ENCODE measurements at places on chromosomes 11 and 22. TPM values are rescaled to one million over a fixed set of nuclear protein-coding genes. Genes with fewer than 3 reads are reported as not detected.

DNA sequence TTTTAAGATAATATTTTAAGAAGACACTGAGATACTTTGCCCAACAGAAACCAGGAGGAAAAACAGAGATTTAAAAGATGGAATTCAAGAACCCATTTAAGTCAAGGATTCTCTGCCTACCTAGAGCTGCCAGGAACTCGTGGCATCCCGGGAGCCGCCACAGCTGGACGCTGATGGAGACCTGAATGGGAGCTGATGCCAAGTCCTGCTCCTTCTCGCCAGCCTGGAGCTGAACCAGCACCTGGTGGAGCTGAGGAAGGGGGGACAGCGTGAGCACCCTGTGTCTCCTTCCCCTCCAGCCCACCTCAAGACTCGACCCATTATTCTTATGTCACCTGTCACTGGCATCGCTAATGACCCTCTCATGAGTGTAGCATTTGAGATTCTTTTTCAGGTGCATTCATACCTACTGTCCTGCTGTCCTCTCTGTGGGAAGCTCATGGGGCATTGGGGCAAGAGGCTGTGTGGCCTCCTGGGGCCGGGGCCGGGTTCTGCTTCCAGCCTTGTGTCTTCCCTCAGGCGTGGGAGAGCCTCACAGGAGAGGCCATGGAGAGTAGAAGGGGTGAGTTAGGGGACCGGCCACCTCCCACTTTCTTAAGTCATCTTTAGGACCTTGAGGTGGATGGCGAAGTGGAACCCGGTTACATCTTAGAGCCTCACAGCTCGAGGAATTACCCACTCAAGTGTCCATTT, 70.8 kb upstream of the PITPNB start:
- no peak for DNase-seq

DNA sequence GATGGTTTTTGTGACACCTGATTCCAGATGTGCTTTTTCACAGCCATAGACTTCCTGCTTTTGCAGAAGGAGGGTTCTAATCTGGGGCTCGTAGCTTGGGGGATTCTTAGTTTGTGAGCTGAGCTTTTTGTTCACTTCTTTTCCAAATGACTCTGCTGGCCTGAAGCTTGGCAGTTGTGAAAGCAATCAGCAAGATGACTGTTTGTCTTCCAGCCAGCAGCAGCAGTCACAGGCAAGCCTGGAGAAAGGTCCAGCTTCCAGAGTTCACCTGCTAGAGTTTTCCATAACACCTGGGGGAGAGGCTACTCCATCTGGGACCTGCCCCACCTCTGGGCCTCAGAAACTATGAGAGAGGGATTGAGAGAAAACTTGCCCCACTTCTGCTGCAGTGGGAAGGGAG, 4.1 kb downstream of the MARK2 start:
- no peak for DNase-seq

GRCh38 chr22:24421428-24421931, 5.9 kb upstream of the ADORA2A start:
- peak; percentile 49 for DNase-seq

- DNase-seq: no peak
Measured at GRCh38 chr11:46450846-46451477, 59.4 kb upstream of the CHRM4 start.

DNA sequence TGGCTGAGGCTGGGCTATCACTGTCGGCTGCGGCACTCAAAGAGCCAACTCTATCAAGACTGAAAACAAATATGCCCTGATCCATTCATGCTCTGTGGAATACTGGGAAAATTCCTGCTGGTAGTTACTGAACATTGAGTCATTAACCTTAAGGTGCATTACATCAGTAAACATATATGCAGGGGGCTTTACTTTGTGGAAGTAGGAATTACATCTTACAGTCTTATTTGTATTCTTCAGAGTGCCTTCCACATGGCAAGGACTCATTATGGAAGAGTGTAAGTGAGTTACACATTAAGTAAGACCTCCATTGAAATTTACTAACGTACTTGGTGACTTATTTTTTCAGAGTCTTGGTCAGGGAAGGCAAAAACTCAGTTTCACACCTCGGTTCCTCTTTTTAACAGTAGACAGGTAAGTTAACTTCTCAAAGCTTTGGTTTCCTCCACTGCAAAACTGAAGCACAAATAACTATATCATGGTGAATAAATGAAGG, 4.5 kb downstream of the OR5B21 start:
- DNase-seq: no peak

- DNase-seq: no peak
Measured at GRCh38 chr11:44870615-44871176, 80.0 kb downstream of the TP53I11 start.

DNA sequence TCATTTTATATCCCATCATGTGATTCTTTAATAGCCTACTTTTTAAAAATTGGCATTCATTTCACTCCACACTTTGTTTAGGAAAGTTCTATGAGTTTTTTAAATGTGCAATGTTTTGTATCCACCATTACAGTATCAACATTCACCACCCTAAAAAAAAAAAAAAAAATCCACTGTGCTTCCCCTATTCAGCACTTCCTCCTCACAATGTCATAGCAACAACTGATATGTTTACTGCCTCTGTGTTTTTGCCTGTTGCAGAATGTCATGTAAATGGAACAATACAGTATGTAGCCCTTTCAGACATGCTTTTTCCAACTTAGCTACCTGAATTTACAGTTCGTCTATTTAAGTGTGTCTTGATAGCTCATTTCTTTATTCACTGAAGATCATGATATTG, 754.2 kb downstream of the FAM181B start:
- no peak for DNase-seq

DNA sequence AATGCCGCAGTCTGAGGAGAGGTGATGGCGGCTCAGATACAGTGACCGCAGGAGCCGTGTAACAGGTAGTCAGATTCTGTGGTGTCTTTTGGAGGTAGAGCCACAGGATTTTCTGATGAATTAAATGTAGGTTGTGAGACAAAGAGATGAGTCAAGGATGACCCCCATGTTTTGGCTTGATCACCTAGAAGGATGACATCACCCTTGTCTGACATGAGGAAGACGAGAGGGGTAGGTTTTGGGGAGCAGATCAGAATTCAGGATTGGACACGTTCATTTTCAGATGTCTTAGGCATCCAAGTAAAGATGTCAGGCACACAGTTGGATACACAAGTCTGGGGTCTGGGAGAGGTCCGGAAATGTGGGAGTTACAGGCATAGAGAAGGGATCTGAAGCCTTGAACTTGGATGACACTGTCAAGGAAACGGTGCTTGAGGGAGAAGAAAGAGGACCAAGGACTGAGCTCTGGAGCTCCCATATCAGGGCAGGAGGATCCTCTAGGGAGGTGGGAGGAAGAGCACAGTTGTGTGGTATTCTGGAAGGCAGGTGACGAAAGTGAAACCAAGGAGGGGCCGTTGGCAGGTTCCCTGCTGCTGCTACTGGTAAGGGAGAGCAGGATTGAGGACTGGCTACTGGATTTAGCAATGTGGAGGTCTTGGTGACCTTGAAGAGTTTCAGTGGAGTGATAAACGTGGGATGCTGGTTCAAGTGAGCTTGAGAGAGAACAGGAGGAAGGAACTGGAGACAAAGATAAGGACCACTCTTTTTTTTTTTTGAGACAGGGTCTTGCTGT, 12.6 kb upstream of the GDPD5 start:
- no peak for DNase-seq

GRCh38 chr11:44505581-44506054, 59.8 kb upstream of the CD82 start:
- no peak for DNase-seq

GRCh38 chr11:121223161-121223560, 69.4 kb upstream of the SC5D start:
- no peak for DNase-seq

- no peak for DNase-seq
Measured at GRCh38 chr22:46551996-46552395, 14.6 kb upstream of the CELSR1 start.

DNA sequence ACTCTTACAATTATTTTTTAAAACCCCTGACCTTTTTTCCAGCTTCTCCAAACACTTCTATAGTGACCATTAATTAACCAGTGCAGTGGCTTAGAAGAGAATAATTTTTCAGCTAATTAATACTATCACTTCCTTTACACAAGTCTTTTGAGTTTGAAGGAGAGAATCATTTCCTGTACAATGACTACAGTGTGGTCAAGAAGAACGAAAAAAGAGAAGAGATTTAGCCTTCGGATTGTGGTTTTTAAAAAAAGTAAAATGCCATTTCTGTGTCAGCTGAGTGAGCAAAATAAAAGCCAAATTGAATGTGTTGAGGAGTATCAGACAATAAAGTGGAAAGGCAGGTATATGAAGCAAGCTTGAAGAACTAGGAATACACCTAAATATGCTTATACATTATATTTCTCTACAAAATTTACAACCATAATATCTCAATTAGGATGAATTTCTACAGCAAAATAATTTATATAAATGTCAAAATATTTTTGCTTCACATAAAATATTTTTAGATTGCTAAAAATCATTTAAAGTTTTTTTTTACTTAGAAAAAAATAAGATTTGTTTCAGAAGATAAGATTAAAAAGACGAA, 1155.2 kb upstream of the CNTN5 start:
- DNase-seq: no peak

GRCh38 chr11:27291954-27292636, 70.9 kb downstream of the CCDC34 start:
- no peak for DNase-seq

- DNase-seq: peak; percentile 24
Measured at GRCh38 chr22:44753189-44754042, 1.0 kb downstream of the ARHGAP8 start.

DNA sequence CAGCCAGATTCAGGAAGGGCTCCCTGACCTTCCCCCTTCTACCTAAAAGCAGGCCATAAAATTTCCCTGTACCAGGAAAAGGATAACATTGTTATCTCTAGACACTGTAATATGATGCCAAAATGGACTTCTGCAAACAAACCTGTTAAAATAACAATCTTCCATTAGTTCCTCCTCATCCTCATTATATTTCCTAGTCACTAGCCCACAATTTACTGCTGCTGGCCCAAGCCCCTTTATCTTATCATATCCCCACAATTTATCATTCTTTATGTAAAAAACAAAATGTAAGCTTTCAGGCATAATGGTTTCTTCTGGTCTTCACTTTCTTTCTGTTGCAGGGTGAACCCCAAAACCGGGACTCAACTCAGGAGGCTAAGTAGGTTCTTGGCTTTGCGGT, 1132.1 kb upstream of the CNTN5 start:
- DNase-seq: no peak

DNA sequence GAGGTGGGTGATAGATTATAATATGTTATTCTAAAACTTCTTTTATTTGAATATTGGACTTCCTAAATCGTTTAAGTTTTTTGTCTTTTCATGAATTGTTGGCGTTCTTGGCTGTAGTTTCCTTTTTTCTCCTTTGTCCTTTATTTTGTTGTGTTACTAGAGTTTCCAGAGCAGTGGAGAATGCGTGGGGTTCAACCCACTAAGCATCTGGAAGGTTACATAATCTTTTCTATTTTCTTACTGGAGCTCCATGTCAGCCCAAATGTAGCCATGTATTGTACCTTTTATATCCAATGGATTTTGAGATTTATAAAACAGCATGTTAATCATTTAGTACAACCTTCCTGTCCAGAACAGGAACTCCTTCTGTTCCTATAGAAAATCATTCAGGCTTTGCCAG, 63.2 kb downstream of the PPP6R3 start:
- no peak for DNase-seq

DNA sequence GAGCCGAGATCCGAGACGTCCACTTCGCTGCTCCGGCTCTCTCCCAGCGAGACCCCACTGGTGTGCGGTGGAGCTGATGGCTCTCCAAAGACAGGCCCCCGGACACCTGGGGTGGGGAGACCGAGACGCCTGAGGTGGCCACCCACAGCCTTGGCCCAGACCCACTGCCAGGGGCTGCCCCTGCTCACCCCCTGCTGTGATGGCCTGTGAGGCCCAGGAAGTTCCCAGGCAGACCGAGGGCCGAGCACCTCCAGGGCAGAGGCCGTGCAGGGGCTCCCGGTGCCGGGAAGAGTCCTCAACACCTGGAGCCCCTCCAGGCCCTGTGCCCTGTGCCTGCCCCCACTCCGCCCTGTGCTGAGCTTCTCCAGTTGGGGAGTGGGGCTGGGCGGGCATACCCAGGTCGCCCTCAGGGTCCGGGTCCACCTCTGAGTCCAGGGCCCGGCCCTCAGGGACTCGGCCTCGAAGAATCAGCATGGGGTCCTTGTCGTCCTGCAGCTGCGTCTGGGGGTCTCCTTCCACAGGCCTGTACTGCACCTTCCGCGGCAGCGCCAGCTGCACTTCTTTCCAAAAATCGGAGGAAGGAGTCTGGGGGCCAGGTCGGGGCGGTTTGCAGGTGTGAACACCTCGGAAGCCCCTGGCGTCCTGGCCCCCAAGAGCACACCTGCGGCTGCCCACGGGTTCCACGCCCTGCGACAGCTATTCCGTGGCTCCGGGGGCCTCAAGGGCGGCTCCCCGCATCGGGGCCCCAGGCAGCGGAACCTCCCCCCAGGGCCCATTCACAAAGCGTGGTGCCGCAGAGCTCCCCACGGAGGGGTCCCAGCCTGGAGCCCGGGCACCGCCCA, 8.6 kb downstream of the SIGIRR start:
- no peak for DNase-seq

- DNase-seq: peak; percentile 36
Measured at GRCh38 chr11:102560555-102561011, 30.0 kb upstream of the MMP7 start.

- DNase-seq: no peak
Measured at GRCh38 chr11:68480852-68481510, 20.4 kb downstream of the PPP6R3 start.

GRCh38 chr11:134564472-134565200, 152.6 kb upstream of the B3GAT1 start:
- no peak for DNase-seq

DNA sequence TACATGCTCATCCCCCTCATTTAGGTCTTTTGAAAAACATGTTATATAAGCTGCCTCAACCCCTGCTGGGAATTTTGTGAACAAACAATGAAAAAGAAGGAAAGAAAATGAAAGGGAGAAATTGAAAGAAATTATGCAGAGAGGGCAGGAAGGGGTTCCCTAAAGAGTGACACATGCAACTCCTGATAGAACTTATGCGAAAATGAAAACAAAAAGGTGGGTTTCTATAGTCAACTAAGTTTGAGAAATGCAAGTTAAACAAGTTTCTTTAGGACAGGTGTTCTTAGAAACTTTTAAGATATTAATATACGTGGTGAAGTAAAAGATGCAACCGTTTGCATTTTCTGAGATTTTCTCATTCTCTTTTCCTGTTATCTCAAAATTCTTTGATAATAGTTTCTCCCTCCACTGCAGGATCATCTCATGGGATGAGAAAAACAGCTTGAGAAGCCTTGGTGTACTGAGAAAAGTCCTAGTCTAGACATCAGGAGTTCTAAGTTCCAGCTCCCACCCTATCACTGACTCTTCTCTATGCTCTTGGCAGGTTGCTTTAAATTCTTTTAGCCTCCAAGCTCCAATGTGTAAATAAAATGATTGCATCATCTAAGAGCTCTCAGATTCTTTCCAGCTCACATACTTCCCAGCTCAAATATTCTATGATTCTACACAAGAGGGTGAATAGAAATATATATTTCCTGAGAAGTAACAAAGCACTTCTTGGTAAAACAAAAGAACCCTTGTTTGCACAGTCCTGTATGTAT, 109.2 kb downstream of the FAM76B start:
- DNase-seq: no peak

TREH gene
- total RNA-seq: not detected

HEPN1 gene
- not detected for total RNA-seq

PPFIBP2 gene
- total RNA-seq: 3.9 TPM

PRR33 gene
- not detected for total RNA-seq

DBX1 gene
- total RNA-seq: not detected

RTN4R gene
- 2.7 TPM for total RNA-seq

Data from CD8-positive, alpha-beta memory T cell (primary cell).